GM03348 (cell line): ENCODE measurements at places on chromosomes 3 and 15.

DNA sequence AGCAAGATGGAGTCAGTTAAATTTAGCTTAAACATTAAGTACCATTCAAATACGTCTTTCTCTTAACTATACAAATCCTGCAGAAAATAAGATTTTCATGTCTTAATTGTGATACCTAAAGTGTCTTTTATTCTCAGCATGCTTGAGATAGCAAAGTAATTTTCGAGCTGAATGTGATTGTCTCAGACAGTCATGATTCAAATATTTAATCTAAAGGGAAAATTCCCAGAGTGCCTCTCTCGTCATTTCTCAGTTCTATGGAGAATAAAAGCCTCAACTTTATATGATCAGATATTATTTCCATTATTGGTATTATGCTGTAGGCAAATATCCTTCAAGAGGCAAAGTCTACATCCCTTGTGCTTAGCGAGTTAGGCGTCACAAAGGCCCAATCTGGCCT, 589.9 kb downstream of the TAFA4 start:
- no peak for DNase-seq

DNA sequence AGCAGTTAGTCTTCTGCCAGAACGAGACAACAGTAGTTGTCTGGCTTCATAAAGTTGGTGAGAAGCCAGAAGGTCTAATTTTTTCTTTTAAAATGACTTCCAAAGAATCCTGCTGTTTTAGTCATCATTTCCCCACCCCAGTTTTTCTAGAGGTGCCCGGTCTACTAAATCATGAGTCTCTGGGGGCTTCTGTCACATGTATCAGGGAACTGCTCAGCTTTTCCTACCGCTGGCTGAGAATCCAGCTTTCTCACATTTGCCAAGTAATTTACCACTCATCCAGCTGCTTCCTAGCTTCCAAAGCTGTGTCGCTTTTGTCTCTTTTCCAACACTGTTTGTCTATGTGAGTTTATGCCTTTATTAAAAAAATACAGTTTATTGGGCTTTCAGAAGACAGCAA, 183.3 kb downstream of the NSUN3 start:
- peak; percentile 50 for DNase-seq

- DNase-seq: no peak
Measured at GRCh38 chr15:70827721-70828120, 26.2 kb downstream of the LARP6 start.

GRCh38 chr15:42012928-42013482, 7.8 kb downstream of the PLA2G4E start:
- no peak for DNase-seq

DNA sequence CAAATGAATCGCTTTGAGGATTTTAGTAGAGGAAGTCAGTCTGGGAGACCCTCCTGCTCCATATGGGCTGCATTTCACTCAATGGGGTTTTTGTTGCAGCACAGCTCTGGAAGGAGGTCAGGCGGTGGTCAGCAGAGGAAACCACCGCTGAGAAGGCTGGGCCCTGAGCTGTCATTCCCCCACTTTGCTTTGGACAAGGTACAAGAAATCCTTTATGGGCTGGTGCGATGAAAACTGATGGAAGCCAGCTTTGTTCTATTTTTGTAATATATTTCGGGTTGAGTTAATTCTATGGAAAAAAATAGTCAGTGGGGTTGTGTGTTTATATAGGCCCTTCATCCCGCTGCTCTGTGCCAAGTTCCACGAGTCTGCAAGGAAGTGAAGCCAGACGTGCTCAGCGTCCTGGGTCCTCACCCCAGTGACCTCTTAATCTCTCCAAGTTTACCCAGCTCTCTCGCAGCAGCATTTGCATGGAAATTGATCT, 157.1 kb upstream of the TMC3 start:
- DNase-seq: no peak

- no peak for DNase-seq
Measured at GRCh38 chr3:30832961-30833575, 61.4 kb downstream of the GADL1 start.

- no peak for DNase-seq
Measured at GRCh38 chr3:54014067-54014466, 108.3 kb upstream of the CACNA2D3 start.

GRCh38 chr15:97692301-97693015, 268.0 kb upstream of the ARRDC4 start:
- DNase-seq: no peak

DNA sequence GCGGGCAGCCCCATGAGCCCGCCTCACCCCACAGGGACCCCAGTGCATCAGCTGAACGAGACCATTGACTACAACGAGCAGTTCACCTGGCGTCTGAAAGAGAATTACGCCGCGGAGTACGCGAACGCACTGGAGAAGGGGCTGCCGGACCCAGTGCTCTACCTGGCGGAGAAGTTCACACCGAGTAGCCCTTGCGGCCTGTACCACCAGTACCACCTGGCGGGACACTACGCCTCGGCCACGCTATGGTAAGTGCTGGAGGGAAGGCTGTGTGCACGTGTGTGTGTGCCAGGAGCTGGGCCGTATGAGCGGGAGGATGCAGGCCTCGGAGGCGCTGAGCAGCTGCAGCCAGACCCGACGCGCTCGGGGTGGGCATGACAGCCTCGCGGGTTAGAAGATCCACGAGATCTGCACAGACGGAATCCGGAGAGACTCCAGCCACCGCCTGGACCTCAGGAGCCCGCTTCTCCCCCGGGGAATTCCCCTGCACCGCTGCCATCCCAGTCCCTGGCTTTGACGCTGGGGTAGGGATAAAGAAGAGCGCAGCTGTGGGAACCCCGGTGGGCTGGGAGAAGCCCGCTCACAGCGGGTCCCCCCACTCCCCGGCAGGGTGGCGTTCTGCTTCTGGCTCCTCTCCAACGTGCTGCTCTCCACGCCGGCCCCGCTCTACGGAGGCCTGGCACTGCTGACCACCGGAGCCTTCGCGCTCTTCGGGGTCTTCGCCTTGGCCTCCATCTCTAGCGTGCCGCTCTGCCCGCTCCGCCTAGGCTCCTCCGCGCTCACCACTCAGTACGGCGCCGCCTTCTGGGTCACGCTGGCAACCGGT, 2.6 kb downstream of the DUOXA2 start:
- no peak for DNase-seq

DNA sequence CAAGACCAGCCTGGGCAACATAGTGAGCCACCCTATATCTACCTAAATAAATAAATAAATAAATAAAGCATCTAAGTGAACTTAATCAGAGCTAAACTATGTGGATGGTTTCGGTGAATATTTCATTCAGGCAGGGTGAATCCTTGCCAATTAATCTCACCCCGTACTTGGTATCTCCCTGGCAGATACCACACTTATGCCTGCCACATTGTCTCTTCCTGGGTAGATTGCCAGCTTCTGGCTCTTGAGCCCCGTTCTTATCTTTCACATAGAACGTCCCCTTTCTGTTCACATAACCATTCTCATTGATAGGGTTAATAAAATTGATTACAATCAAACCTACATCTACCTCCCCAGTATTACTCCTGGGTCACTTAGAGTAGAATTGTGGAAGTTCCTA, 7.0 kb downstream of the SNAP23 start:
- no peak for DNase-seq
